ENCODE measurements at places on chromosomes 16 and 17.
A peak's percentile ranks its signal among the peaks of the same experiment; 100 is the strongest.

DNA sequence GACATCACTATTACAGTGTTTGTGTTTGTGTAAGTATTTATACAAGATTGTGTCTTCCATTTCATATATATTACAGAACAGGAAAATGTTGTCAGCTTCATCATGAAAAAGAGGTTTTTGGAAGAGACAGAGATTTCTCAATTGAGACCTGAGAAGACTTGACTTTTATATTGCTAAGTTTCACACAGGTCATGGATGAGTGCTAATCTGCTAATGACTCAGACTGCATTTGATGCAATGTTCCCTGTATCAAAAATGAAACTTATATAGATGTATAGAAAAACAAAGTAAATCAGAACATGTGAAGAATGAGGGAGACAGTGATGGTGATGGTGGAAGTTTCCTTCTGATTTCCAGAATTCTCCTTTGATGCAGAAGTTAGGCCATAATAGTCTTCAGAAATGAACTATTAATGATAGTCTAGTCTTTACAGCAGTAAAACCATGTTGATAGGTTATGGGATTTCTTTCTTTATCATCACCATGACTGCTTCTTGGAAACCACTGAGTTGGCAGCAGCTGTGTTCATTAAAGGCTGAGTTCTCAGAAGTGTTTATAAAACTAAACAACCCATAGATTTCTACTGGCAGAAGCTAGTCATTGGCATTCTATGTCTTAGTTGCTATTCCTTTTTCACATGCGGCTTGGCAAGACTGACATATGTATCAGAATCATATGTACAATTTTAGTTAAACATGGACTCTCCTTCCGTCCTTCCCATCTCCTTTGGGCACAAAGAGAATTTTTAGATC, 56.1 kb downstream of the PCTP start:
- H3K27me3 ChIP-seq = peaks cover 3% of the 10 kb centered on the region
- peaks cover 1% of the 10 kb centered on the region for H3K36me3 ChIP-seq
- no peak overlapping the region for H3K4me3 ChIP-seq
- H3K27ac ChIP-seq = no peak overlapping the region
- H3K4me1 ChIP-seq = no peaks in the 10 kb centered on the region
- no peak for DNase-seq

- H3K4me1 ChIP-seq = peaks cover 32% of the 10 kb centered on the region
- no peaks in the 10 kb centered on the region for H3K36me3 ChIP-seq
- no peak overlapping the region for H3K4me3 ChIP-seq
- DNase-seq = no peak
- peaks cover 25% of the 10 kb centered on the region for H3K27me3 ChIP-seq
Observed at GRCh38 chr16:66154801-66155200, 211.7 kb upstream of the CDH5 start.

- no peak overlapping the region for H3K27ac ChIP-seq
- H3K4me1 ChIP-seq = peaks cover 32% of the 10 kb centered on the region
- no peak overlapping the region for H3K4me3 ChIP-seq
- no peaks in the 10 kb centered on the region for H3K27me3 ChIP-seq
Observed at GRCh38 chr17:41010441-41010840, 1.5 kb upstream of the KRTAP3-1 start.

- H3K27me3 ChIP-seq = no peaks in the 10 kb centered on the region
- DNase-seq = no peak
- H3K36me3 ChIP-seq = peaks cover 34% of the 10 kb centered on the region
- peak overlapping the region; percentile 81 for H3K27ac ChIP-seq
- H3K4me1 ChIP-seq = peaks cover 19% of the 10 kb centered on the region
Observed at GRCh38 chr17:1783834-1784611, 22.2 kb downstream of the SERPINF1 start.
